ENCODE measurements at places on chromosomes 11 and 22.

DNA sequence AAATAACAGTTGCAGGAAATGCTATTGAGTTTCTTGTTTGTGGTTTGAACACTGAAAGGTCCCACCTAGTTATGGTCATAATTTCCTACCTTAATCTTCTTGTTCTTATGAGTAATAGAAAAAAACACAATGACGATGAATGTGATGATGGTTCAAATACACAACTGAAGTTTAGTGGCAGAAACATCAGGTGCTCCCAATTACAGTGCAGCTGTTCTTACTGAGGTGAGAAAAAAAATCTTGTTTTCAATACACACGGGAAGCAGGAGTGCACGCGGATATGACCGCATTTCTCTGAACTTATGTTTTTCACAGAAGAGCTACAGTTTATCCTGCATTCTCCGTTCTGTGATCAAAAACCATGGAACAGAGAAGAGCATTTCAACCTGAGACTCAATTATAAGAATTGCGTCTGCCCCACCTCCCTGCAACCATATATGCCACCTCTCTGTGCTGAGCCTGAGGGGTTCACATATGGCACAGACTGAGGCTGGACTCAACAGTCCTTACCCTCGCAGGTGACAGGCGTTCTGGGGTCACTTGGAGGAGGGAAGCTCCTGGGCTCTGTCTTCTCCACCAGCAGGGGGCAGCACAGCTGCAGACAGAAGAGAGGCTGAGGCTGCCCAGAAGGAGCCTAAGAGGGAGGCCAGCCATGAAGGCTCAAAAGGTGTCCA, 99.7 kb upstream of the IGLL5 start:
- DNase-seq, result peak; percentile 74

GRCh38 chr11:31243706-31244105, 125.8 kb downstream of the DCDC1 start:
- DNase-seq, result no peak

- no peak for DNase-seq
Observed at GRCh38 chr22:19466848-19467752, 11.9 kb downstream of the UFD1 start.

- peak; percentile 61 for DNase-seq
Observed at GRCh38 chr11:82701847-82702520, 31.7 kb downstream of the FAM181B start.

- no peak for DNase-seq
Observed at GRCh38 chr11:121513807-121514206, 61.0 kb upstream of the SORL1-AS1 start.

DNA sequence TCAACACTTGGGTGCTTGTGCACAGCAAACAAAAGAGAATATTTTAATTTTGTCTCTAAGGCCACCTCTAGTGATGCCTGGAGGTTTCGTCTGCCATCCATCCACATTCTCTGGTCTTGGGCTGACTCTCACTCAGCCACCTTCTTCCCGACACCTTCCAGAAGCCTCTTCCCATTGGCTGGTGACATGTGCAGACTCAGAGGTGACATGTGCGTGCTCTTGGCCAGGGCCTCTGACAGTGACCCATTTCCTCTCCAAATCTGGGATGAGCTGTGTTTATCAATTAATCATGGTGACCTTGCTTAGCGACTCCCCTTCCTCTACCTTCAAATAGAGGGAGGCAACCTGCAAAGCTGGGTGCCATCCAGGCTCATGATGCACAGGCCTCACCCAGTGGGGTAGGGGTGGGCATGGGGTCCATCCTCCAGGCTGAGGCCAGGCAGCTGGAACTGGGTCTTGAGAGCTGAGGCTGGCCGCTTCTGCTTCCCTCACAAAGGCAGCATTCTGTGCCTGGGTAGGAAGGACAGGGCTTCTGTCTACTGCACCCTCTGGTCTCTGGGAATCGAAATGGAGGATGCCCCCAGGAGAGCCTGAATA, 91.8 kb downstream of the DHCR7 start:
- DNase-seq, result no peak

DNA sequence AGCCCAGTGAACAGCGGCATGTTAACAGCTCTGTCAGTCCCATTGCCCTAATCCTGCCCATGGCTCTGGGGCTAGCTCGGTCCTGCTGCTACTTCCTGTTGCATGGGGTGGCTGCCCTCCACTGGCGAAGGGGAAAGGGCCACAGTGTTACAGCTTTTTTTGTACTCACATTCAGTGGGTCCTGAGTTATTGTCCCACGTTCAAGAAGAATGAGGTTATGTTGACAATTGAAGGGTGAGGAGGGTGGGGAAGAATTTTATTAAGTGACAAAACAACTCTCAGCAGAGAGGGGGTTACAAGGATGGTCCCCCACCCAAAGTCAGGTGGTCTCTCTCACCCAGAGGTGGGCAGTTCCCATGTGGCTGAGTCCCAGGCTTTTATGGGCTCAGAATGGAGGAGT, 17.7 kb upstream of the MS4A7 start:
- no peak for DNase-seq

GRCh38 chr22:45783021-45783420, 111.4 kb downstream of the ATXN10 start:
- no peak for DNase-seq

All from D341Med (cell line).